Caki2 (cell line): ENCODE measurements at places on chromosomes 7 and 10. TPM values are rescaled to one million over a fixed set of nuclear protein-coding genes. Genes with fewer than 3 reads are reported as not detected.

PKD1L1 gene
- not detected in 2 replicates for total RNA-seq

CD36 gene
- total RNA-seq: not detected in 2 replicates

ESYT2 gene
- 96.9 and 98.3 TPM in 2 replicates for total RNA-seq

NPFFR1 gene
- total RNA-seq: not detected in 2 replicates

DDC gene
- 0.90 and 4.4 TPM in 2 replicates for total RNA-seq

ATP6V0A4 gene
- 1.4 TPM in 1 of 2 replicates, not detected in the other for total RNA-seq

KIF20B gene
- total RNA-seq: 9.3 and 11.8 TPM in 2 replicates

TRIM73 gene
- total RNA-seq: 2.4 and 2.5 TPM in 2 replicates

NUDT13 gene
- total RNA-seq: 3.4 and 4.7 TPM in 2 replicates

SGCE gene
- 53.1 and 59.8 TPM in 2 replicates for total RNA-seq

EXOSC1 gene
- total RNA-seq: 52.6 and 63.7 TPM in 2 replicates

ZNF775 gene
- 8.6 and 10.2 TPM in 2 replicates for total RNA-seq
